AG09309 (cell line): ENCODE measurements at places on chromosomes 3 and 15.
A peak's percentile ranks its signal among the peaks of the same experiment; 100 is the strongest.

GRCh38 chr15:45534821-45535220, 12.3 kb upstream of the SLC30A4 start:
- no peak for DNase-seq

DNA sequence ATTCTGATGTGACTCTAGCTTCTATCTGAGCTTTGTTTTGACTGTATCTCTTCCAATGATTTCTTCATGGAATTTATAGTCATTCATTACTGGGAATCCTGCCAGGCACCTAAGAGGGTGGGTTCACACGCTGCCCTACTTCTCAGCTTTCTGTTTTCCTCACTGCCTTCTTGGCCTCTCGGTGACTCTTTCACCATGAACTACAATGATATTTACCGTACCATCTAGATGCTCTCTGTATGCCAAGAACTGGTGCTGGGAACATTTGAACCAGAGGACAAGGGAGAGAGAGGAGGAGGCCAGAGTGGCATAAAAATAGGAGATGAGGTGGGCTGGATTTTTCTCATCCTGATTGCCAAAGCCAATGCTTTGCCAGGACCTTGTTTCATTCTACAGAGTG, 280.0 kb upstream of the P2RY1 start:
- peak; percentile 16 for DNase-seq

- no peak for DNase-seq
Observed at GRCh38 chr3:27680517-27681246, 41.4 kb downstream of the EOMES start.

DNA sequence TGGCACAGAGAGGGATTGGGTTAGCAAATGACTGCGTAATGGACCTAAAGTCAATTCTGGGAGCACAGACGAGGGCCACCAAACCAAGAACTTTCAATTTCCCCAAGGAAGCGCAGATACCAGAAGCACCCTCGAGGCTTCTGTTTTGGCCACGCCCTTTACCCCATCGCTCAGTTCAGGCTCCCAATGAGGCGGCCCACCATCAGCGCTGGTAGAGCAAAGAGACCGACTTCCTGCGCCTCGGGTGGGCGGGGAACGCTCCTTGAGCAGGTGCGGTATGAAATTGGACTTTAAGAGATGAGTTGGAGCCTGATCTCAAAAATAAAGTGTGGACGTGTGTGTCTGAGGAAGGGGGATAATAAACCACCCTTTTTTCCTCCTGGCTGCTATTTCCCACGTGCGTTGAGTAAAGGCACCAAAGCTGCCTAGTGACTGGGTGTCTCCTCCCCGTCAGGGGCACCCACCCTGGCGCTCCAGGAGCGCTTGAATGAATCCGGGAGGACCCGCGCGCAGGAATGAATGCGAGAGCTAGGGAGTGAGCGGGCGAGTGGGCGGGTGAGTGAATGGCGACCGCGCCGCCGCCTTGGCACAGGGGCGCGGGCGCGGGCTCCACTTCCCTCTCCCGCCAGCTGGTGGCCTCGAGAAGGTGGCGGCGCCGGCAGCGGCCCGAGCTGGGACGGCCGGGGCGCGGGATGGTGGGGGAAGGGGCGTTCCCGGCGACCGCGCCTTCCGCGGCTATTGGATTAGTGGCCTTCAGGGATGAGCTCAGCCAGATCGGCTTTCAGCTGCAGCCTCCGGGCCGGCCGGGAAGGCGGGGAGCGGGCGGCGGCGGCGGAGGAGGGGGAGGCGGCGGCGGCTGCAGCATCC, at the start of gene SPSB4:
TSS of gene SPSB4 (plus strand) at position 772 of the 867 bp plus-strand sequence. CDS start 14,758 bp downstream, outside the sequence.
- no peak for DNase-seq

GRCh38 chr3:44926172-44926571, 49.8 kb downstream of the ZDHHC3 start:
- no peak for DNase-seq

DNA sequence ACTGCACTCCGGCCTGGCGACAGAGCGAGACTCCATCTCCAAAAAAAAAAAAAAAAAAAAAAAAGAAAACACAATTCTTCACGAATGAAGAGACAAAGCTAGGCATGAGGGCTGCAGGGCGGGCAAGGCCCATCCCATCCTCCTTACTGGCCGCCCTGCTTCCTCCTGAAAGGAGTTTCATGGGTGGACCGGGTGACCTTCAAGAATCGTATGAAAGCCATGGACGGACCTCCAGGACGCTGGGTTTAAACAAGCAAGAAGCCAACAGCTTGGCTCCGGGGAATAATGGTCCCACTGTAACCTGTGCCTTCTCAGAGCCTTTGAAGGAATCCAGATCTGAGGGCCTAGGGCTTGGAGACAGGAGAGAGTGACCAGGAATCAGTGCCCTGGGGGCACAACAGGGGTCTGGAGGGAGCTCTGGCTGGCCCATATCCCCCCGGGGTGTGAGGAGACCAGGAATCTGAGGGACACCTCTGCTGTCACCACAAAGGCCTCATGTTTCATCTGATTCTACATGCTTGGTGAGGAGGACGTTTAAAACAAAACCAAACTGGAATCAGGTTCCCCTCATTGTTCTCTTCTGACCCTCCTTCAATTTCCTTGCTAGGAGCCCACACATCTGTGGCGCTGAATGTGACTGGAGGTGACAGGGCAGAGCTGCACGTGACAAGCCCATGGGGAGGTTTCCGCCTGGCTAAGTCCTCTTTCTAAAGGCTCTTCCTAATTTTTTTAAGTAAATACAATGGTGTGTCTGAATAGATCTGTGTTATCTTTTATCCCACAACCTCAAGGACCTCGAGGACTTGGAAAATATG, 46.1 kb downstream of the WHAMM start:
- no peak for DNase-seq

GRCh38 chr3:20182206-20182605, 3.8 kb downstream of the SGO1 start:
- no peak for DNase-seq

DNA sequence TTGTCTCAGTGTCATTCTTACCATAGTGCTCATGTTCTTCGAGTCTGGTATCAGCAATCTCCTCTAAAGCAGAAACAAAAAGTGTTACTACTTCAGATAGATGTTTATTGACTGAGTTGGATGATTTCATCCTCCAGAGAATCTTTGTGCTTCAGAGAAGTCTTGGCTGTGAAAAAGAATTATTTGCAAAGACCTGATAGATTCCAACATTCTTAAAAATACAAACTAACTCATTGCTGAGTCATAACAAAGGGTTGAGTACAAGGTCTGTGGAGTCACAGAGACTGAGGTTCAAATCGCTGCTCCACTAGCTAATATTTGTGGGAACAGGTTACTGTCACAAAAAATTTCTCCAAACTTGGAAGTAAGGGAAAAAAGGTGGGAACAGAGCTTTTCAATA, 9.0 kb upstream of the STRIT1 start:
- DNase-seq = no peak

GRCh38 chr3:188974856-188975599, 196.7 kb upstream of the TPRG1 start:
- peak; percentile 23 for DNase-seq

DNA sequence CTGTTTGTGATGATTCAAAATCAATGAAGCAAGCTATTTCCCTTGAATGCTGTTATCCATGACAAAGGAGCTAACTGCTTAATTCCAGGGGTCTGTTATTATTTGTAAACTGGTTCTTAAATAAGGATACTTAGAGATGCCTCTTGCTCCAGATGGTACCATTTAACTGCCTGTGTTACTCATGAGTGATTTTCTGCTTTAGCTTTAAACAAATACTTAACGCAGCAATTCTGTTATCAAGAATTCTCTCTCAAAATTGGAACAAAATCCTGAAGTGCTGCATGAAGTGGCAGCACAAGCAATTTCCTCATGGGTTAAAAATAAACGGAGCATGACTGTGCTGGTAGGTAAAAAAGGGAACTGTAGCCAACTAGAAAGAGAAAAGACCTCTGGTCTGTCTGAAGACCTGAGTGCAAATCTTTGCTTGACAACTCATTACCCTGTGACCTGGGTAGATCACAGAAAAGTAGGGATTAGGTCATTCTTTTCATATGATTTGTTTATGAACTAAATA, 62.5 kb upstream of the GBE1 start:
- no peak for DNase-seq
